ENCODE measurements at places on chromosomes 5 and 9.

DNA sequence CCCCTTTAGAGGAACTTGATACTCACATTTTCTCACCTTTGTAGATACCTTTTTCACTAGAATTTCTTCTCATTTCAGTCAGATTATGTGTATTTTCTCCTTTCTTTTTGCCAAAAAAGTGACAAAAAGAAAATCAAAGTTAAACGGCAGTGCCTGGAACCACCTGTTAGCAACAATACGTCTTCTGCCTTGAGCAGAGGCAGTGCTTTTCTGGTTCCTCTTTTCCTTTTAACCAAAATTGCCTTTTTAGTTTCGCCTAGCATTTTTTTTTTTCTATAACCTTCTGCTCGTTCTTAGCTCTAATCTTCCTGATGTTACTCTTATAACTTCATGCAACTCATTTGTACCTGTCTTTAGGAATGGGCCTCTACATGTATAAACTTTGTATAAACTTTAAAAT, 26.1 kb downstream of the SMIM32 start:
- no peak for DNase-seq

DNA sequence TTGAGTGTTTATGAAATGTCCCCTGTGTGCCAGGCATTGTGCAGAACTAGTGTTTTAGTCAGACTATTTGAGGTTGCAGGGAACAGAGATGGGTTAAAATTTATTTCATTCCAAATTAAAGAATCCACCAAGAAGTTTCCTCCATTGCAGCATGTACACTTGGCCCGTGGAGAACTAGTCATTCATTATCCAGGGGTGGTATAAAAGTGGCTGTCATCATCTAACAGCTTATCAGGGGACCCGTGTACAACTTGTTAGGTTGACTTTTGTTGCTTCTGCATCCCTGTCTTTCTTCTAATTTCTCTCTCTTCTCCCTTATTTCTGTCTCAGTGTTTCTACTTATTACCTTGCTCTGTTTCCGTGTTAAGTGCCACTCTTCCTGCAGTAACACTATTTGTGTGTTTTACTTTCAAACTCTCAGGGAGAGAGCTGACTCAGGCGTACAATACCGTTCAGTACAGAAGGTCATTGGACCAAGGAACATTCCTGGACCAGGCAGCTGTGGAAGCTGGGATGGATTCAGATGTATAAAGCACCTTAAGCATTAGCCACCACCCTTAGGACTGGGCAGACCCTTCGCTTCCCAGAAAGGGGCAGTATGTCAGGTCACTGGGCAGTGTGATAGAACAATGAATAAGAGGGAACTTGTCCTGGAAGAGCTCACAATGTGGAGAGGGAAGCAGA, 36.1 kb downstream of the MAP3K1 start:
- no peak for DNase-seq

DNA sequence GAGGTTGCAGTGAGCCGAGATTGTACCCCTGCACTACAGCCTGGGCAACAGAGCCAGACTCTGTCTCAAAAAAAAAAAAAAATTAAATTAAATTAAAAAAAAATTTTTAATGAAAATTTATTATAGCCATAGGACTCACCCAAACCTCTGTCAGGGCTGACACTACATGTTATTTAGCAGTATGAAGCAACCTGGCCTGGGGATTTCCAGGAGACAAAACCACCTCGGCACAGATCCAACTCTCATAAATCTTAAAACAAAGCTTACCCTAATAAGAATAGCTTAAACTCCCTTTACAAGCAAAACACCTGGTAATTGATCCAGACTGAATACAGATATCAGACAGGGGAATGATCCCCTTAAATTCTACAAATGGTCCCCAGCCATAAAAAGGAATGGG, 38.4 kb downstream of the PPP1R2B start:
- DNase-seq = no peak

DNA sequence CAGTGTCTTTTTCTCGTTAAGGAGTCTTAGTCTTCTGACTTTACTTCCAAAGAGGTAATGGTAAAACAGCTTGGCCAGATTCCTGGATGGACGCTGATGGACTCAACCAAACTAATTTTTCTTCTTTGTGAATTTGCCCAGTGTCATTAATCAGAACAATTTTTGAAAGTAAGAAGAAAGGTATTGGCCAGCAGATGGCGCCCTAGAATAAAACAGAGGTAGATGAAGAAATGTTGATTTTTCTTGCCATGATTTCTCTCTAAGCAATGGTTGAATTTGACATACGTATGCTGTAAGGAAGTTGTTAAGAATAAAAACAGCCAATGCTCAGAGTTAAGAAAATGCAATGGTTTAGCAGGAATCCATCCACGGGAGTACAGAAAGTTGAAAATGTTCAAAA, 500.0 kb downstream of the DIRAS2 start:
- DNase-seq = no peak

DNA sequence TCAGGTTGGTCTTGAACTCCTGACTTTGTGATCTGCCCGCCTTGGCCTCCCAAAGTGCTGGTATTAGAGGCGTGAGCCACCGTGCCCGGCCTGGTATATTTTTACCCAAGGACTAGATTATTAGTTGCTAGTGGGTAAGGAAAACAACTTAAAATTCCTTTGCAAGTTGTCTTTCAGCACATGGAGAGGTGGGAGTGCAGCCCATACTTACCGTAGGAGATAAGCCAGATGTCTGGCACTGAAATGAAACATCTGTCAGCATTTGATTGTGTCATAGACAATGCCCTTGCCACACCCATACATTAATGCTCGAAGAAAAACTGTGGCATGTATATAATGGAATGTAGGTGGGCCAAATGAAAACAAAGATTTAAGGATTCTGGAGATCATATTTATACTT, 36.6 kb upstream of the ANKH start:
- DNase-seq = no peak

DNA sequence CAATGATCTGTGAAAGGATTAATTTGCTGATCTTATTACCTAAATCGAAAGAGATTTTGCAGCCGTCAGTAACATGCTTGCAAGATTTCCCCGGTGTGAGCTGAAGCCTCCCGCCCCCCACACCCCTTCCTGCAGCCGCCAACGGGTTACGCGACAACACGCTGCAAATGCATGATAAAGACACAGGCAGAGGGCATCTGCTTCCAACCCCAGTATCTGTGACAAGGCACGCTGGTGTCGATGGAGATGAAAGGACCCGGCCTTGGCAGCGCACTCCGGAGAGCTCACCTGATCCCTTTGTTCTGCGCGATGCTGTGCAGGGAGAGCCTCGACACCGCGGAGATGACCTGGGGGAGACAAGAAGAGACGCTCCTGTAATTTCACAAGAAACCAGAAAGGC, 122.9 kb upstream of the SARDH start:
- no peak for DNase-seq

- DNase-seq = no peak
These were observed 74.4 kb downstream of the GLIS3 start for GRCh38 chr9:4225291-4226028.

GRCh38 chr9:91141407-91141965, 220.2 kb downstream of the AUH start:
- no peak for DNase-seq

DNA sequence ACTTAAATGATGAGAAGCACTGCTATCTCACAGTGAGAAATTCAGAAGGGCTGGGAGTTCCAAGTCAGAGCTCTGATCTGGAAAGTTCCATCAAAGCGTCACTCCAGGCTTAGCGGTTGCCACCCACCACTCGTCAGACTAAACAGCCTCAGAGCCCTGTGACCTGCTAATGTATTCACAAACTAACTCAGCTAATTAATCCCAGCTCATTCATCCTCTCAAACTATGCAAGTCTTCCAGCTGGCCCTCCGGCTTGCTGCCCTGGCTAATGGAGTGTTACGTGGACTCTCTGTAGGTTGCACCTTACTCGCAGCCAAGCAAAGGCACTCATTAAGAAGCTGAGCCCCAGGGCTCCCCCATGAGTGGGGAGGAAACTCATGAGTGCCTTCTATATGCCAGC, 82.2 kb upstream of the GABRP start:
- no peak for DNase-seq

- DNase-seq = no peak
These were observed 72.7 kb upstream of the TBC1D2 start for GRCh38 chr9:98328141-98328540.

GRCh38 chr5:57259704-57260103, 85.8 kb downstream of the GPBP1 start:
- DNase-seq = no peak

- DNase-seq = no peak
These were observed 38.7 kb upstream of the NEK6 start for GRCh38 chr9:124218987-124219461.

DNA sequence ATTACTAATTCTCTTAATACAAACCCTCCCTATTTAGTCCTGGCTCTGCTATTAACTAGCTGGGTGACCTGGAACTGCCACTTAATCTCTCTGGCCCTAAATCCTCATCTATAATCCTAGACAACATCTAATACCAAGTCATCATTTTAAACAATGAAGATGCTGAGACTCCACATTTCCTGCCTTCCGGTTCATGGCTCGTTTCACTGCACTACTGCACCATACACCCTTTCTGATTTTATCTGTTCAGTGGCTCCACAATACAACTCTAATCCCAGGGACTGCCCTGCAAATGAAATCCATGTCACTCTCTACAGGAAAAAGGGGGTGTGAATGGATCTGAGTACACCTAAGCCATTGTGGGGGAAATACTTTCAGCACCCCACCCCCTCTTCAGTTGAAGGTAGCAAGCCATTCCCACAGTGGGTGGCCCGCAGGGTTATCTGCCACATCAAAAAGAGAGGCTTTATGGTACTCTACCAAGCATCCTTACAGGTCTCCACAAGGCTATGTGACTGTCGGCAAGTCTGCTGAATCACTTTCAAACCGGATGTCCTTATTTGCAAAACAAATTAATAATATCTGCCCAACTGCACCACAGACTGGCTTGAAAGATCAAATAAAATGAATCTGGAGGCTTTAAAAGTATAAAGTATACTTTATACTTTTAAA, 89.5 kb downstream of the EPB41L4A start:
- DNase-seq = no peak

- no peak for DNase-seq
These were observed 131.1 kb upstream of the CNTLN start for GRCh38 chr9:17003576-17004240.

GRCh38 chr9:100324594-100325200, 28.0 kb downstream of the TEX10 start:
- no peak for DNase-seq

- DNase-seq = no peak
These were observed 69.6 kb downstream of the GABBR2 start for GRCh38 chr9:98639133-98639532.

DNA sequence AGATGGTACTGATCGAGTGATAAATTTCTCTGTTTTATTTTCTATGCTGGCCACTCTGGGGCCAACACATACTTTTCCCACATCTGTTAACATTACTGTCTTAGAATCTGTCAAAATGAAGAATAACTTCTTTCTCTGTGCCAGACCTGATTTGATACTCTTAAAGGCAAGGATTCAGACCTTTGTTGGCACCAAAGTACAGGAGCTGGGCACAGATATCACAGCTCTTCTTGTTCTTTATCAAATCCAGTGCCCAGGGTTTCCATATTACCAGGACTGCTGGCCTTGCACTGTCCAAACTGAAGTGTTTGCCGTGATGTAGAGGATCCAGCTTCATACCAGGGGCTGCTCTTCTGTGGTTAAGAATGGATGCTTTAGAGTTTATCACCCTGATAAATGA, 20.9 kb downstream of the ZNF474 start:
- no peak for DNase-seq

GRCh38 chr5:102794047-102794446, 38.9 kb downstream of the PAM start:
- DNase-seq = peak; percentile 7

- DNase-seq = no peak
These were observed 44.9 kb upstream of the SLC12A2 start for GRCh38 chr5:128038643-128039042.

DNA sequence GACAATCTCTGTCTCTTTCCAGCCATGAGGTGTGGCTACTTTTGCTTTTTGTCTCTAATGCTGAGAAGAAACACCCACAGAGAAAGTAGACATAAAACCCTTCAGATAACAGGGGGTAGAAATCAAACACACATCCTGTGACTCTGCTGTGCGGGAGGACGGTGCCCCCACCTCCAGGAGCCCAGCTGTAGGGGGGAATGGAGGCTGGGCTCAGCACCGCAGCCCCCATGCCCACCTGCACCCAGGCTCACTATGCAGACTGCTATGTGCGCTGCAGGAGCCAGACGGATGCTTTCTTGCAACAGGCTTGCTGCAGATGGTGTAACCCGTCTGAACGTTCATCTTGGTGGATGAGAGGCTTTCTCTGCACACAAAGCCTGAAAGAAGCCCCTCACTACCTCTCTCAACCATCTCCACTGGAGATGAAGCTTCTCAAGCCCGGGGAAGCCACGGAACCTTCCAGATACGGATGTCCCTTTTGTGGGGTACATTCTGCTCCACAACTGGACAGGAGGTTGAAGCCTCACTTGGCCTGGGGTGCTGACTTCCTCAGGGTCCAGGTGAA, 207.2 kb downstream of the GADD45G start:
- no peak for DNase-seq

DNA sequence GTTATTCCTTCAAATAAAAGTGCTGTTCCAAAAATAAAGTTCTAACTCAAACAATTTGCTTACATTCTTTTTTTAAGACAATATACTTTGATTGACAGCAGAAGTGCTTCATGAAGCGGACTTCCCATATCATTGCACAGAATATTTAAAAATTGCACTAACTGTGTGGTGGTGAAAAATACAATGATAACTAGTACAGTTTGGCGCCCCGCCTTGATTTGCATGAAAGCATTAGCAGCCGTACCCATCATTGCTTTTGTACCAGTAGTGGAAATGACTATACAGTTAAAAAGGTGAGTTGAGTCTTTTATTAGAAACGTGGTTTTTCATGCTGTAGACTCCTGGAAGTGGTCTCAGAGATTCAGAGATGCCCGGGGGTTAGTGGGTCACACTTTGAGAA, 69.5 kb upstream of the MAP3K1 start:
- no peak for DNase-seq

GRCh38 chr9:113992276-113992951, 85.7 kb downstream of the AMBP start:
- DNase-seq = no peak

- DNase-seq = no peak
These were observed 536.6 kb downstream of the DTWD2 start for GRCh38 chr5:118451697-118452247.

GRCh38 chr5:132221781-132222648, 5.6 kb downstream of the P4HA2 start:
- no peak for DNase-seq

DNA sequence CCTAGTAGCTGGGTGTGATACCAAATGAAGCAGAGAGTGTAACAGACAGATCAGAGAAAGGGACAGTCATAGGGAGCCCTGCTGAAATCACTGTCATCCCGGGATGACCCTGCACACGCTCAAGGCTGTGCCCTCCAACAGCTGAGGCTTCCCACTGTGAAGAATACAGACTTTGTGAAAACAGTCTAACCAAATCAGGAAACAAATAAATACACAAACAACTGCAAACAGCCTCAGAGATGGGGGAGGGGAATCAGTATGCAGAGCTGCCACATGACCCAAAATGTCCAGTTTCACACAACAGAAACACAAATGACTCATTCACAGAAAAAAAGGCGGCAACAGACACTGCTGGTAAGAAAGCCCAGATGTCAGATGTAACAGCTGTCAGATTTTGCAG, 101.9 kb downstream of the ADAMTS2 start:
- DNase-seq = no peak

Measured in NCI-H1930 (cell line).